ENCODE measurements at places on chromosomes 12 and 14.

- DNase-seq = no peak
Observed at GRCh38 chr14:90612801-90613200, 203.4 kb downstream of the TTC7B start.

- peak; percentile 87 for DNase-seq
Observed at GRCh38 chr14:23365732-23366425, 907 bp upstream of the EFS start.

- DNase-seq = peak; percentile 70
Observed at GRCh38 chr12:121443193-121443870, 43.4 kb downstream of the RNF34 start.

- DNase-seq = no peak
Observed at GRCh38 chr14:85214471-85214870, 315.5 kb upstream of the FLRT2 start.

GRCh38 chr12:79857675-79858074, 77.2 kb downstream of the PPP1R12A start:
- DNase-seq = no peak

- no peak for DNase-seq
Observed at GRCh38 chr14:56741325-56741724, 69.0 kb downstream of the OTX2 start.

DNA sequence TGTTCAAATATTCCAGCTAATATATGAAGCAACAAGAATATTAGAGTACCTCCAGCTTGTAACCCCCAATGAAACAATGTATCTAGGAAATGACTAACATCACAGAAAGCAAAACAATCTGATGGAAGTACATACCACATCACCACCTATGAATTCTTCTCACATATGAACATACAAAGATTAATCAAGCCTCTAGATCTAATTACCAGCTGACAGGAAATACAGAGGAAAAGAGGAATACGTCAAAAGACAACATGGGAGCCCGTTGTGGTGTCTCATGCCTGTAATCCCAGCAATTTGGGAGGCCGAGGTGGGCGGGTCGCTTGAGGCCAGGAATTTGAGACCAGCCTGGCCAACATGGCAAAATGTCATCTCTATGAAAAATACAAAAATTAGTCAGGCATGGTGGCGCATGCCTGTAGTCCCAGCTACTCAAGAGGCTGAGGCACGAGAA, 7.5 kb downstream of the NEDD8 start:
- no peak for DNase-seq

- no peak for DNase-seq
Observed at GRCh38 chr12:93438266-93439050, 3.3 kb downstream of the UBE2N start.

GRCh38 chr12:11853126-11853525, 203.7 kb downstream of the ETV6 start:
- no peak for DNase-seq

- no peak for DNase-seq
Observed at GRCh38 chr12:124233846-124234640, 60.9 kb upstream of the RFLNA start.

DNA sequence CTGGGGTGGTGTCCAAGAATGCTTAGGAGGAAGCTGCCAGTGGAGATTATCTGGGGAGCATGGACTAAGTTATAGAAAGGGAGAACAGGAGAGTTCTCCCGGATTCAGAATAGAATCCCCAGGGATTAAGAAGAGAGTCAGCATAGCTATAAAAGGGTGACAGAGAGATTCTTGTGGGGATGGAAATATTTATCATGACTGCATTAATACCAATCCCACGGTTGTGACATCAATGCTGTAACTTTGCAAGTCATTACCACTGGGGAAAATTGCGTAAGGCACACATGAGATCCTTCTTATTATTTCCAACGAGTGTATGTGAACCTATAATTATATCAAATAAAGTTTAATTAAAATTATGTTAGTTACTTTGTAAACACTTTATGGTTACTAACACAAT, 447.9 kb upstream of the TMEM132C start:
- DNase-seq = no peak

DNA sequence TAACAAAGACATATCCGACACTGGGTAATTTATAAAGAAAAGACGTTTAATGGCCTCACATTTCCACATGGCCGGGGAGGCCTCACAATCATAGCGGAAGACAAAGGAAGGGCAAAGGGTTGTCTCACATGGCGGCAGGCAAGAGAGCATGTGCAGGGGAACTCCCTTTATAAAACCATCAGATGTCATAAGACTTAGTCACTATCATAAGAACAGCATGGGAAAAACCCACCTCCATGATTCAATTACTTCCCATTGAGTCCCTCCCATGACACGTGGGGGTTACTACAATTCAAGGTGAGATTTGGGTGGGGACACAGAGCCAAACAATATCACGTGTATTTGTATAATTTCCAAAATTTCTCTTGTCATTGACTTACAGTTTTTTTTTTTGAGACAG, 5.5 kb upstream of the LMNTD1 start:
- DNase-seq = no peak

DNA sequence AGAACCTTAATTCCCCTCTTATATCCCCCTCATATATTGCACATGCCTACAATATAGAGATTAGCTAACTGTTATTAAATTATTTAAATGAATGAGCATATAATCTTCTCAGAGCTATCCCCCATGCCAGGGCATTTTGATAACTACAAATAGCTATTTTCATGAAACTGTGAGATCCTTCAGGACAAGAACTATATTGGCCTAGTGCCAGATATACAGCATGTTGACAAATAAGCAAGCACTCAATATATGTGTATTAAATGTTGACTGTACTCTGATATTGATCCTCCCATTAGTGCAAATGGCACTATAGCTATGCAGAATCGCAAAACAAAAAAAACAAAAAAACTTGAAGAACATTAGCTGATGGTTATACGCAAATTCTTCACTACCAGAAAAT, 134.1 kb upstream of the OTX2 start:
- DNase-seq = no peak

DNA sequence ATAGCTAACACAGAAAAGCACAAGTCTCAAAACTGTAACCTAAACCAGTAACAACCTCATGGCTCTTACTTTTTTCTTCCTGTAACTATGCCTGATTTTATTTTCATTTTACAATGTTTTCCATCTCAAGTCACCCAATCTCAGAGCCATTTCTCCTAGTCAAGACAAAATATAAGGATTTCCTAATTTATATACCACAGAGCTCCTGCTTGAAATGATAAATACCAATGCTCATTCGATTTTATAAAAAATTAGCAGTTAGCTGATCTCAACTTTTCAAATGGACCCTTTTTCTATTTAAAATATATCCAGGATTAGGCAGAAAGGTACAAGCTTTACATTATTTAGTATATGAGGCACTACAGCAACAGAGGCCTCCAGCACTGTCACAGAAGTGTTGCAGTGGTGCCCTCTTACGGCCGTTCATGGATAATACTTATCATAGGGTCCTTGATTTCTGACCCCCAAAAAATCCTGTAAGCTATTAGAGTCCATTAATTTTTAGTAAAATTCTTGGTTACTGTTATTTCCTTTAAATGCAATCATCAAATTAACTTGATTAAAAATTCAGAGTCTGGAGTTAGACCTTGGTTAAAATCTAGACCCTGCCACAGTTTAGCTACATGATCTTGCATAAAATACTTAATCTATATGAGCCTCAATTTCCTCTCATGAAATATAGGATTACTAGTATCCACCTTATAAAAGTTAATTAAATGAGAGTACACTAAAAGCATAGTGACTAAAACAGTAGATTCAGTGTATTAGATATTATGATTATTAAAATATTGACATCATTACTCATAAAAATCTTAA, 68.3 kb downstream of the SEC23A start:
- no peak for DNase-seq

DNA sequence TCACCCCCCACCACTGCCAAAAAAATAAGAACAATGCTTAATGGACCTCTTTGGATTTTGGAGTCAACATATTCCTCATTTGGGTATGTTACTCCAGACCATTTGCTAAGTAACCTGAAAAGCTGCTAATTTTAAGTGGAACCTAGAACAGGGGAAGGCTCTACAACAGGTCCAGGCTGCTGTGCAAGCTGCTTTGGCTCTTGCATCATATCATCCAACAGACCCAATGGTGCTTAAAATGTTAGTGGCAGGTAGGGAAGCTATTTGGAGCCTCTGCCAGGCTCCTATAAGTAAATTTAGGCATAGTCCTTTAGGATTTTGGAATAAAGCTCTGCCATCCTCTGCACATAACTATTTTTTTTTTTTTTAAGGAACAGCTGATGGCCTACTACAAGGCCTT, 132.2 kb upstream of the PMCH start:
- DNase-seq = no peak

DNA sequence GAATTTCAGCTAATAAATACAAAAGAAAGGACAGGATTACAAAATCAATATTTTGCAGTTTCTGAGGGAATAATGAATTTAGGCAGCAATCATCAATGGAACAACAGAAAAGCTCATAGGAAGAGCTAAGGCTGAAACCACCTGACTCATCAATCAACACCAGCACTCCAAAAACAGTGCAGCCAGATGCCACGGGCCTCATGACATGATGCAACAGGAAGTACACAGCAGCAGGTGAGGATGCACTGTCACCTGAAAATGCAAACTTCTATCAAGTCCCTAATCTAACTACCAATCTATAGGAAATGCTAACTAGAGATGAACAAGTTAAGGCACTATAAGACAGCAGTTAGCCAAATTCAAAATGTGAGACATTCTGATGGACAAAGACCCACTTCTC, 21.7 kb downstream of the GNS start:
- no peak for DNase-seq

DNA sequence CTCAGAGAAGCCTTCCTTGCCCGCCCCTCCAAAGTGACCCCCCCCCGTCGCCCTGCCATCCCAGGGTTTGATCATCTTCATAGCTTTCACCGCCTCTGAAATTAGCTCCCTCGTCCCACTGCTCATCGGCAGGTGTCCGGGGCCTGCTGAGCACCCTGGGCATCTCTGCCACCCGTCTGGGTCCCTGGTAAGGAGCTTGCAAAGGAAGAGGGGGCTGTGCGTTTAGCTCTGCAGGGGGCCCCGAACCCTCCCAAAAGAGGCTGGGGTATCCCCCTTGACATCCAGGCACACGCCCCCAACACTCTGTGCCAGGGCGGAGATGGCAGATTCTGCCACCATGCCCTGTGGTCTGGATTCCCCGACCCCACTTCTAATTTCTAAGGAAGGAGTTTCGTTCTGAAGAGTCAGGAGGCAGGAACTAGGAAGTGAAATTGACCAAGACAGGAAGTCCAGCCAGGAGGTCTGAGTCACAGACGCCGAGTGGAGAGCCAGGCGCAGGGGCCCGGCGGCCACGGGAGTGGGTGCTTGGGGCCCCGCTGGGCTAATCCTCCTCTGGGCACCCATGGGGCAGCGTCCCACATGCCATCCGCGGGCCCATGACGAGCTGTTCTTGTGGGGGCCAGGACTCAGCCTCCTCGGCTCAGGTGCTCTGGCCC, 95.7 kb downstream of the RFLNA start:
- DNase-seq = no peak

DNA sequence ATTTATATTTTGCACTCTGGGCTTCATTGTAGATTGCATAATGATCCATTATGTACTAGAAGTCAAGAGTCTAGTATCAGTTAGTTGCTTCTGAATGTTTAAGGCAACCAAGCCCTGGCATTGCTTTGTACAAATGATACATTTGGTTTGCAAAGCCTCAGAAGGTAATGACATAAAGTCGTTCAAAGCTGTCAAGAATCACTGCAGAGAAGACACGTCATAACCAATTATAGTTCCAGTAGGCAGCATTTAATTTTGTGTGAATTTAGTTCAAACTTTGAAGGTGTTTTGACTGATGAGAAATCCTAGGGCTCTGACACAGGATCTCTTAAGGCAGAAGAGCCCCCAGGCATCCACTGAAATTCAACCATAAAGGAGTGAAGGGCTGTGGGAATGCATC, 163.0 kb upstream of the KRR1 start:
- no peak for DNase-seq

DNA sequence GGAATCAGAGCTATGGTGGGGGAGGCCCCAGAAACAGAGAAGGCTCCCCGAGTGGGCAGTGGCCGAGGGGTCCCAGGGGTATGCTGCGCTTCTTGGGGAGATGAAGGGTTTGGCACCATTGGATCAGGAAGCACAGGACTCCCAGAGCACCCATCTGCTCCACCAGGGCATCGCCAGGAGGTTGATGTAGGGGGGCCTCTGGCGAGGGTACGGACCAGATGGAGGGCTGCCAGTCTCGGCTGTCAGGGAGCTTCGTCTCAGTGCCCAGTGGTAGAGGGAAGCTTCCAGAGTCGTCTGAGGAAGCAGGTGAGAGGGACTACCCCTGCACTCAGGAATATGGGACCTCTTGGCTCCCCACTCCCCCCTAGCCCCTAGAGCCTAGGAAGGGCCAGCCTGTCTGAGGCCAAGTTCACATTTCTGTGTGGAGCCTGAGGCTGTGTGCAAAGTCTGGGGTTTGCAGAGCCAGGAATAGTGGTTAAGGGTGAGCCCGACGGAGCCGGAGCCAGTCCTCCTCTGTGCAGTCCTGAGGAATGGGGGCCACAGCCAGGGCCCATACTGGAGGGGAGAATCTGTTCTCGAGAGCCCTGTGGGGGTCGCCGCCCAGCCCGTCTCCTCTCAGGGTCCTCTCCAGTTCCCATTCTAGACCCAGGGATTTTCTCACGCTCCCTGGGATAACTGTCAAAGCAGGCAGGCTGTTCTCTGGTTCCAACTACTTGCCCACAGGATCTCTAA, 10.2 kb downstream of the SLC48A1 start:
- no peak for DNase-seq

DNA sequence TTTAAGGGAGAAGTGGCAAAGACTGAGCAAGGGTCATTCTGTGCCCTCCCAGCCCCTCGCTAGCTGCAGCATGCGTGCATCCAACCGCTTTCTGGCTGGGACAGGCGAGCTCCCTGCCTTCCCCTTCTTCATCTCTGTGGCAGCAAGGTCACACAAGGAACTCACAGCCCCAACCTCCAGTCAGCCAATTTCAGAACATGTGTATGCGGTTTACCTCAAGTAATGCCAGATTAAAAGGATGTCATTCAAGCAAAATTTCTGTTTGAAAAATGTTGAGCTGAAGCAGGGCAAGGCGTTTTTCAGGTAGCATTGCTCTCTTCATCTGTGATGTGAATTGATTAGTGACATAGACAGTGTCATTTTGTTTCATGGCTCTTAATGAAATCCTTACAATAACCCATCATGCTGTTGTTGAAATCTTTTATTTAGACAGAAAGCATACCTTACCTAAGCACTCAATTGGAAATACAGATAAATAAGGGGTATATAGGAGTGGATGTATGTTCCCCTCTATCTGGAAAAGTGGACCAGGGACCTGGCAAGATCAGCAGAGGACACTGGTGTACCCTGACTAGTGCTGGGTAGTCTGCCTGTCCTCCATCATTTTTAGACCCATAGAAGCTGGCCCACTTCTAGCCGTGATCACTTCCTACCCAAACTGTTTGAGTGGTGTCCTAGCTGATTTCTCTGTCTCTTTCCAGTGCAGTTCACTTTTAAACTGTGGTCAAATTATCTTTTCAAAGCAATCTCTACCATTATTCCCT, 82.8 kb upstream of the NEDD1 start:
- DNase-seq = no peak

GRCh38 chr12:3038926-3039510, 38.2 kb upstream of the TSPAN9 start:
- no peak for DNase-seq
